ENCODE measurements at places on chromosomes 5 and 9.

- DNase-seq = no peak
Observed at GRCh38 chr5:180463216-180463900, 30.8 kb upstream of the CNOT6 start.

DNA sequence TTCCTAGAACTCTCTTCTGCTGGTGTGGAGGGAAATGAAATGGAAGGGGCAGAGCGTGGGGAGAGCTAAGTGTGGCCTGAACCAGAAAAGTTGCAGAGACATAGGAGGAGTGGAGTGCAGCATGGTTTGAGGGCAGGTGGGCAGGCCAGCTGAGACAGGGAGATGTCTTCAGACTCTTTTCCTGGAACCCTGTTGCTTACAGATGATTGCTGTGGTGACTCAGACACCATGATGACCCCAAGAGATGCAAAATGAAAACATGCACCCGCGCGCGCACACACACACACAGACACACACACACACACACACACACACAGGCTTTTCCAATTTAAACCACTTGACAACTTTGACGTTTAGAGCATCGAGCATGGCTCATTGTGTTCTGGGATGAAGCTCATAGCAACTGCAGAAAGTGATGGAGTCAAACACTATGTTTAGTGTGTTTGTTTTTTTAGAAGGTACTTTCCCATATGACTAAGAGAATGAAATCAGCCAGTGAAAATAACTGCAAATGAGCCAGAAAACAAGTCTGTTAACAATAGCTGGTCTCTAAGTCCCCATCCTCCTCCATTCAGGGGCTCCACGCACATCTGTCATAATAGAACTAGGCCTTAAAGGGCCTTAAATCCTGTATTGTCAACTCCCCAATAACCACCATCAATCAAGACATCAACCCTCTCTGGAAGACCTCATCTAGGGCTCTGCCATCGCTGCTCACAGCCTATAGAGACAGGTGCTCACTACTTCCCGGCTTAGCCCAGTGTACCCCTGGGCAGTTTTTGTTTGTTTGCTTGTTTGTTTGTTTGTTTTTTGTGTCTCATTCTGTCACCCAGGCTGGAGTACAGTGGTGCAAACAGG, 9.6 kb downstream of the TMOD1 start:
- DNase-seq = no peak

- DNase-seq = no peak
Observed at GRCh38 chr5:3325201-3325971, 270.2 kb upstream of the IRX1 start.

- no peak for DNase-seq
Observed at GRCh38 chr5:158284242-158284641, 425.3 kb upstream of the CLINT1 start.

DNA sequence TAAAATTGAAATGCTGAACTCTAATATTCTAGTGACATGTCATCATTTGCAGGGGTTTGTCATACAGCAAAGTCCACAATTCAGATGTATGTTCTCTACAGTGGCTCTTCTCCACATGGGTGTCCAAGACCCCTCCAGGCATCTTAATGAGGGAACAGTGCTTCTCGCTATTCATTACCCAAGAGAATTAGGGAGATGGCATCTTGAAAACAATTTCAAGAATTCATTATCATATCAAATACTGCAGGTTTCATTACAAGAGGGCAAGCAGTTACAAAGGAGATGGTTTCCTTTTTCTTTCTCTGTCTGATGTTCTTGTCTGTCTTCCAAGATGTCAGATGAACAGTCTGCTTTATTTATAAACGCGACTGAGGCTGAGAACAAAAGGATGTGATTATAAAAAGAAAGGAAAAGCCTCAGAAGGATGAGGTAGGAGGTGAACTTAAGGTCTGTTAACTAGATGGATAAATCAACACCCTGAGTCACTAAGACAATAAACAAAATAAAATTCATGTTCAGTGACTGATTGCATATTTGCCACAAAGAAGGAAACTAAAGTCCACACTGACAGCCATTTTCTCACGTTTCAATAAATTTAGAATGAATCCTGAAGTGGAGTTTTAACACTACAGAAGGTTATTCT, 326.7 kb upstream of the EFNA5 start:
- DNase-seq = no peak

DNA sequence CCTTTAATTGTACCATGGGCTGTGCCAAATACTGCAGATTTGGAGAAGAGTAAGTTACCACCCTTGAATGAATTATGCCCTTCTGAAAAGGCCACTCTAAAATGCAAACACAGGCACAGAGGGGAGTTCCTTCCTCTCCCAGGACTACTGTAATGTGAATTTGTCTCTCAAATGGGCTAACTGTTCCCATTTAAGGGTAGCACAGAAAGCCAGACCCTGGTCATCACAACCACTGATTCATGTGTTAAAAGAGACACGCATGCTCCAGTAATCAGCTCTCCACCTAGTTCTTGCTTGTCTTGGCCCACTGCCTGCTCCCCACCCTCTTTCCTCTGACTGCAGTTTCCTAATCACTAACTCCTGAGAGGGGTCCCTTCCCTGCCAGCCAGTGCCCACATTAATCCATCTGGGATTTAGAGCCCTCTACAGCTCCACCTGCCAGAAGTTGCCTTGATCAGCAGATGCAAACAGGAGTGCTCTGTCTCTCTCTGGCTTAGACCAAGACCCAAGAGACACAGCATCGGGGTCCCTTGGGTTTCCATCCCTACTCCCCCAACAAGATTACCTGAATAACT, 382.4 kb downstream of the TMEM167A start:
- DNase-seq = no peak

DNA sequence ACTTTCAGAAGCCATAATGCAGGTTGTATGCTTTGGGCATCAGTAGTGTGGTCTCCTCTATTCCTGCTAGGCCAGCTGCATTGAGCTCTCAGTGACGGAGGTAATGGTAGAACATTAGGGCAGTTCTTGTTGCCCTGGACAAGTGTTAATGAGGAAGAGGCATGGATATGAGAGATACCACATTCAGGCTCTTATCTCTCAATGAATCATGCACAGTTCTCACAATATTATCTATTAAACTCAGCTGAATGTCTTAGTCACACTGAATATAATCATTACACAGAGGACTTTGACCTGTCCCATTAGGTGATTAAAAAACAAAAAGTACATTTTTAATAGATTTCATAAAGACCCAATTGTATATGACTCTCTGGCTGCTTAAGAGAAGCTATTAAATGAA, 76.6 kb upstream of the SSBP2 start:
- DNase-seq = no peak

GRCh38 chr5:93884254-93884653, 142.9 kb upstream of the POU5F2 start:
- no peak for DNase-seq

GRCh38 chr5:16737620-16738364, 121.0 kb upstream of the RETREG1 start:
- DNase-seq = no peak

- DNase-seq = no peak
Observed at GRCh38 chr9:34759432-34760134, 49.6 kb upstream of the CCL21 start.

DNA sequence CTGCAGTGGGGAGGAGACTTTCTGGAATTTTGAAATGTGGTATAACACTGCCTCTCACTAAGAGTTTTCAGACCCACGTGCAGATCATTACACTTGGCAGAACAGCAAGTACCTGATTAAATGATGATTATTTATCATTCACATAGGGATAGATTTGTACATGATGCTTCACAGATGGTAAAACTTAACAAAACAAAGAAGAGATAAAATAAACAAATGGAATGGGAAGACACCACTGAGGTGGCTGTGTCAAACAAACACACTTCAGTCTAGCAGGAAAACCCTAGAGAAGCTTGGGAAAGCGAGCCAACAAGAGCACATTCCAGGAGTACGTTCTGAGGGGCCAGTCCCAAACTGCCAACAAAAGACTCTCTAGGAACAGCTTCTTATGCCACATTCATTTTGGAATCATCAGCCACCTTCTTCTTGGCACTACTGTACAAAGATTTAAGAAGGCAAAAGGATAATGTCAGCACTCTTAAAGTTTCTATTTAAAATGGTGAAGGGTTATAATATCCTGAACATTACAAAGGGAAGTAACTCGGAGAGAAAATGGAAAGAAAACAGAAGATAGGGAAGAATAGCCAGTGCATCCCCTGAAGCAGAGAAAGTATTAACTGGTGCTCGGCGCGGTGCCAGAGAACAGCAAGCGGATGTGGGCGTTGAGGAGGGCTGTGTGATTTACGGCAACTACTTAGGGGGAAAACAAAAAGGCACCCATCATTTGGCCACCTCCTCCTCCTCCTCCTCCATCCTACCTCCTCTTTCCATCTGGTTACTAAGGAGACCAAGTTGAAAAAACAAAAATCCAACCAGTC, 1.6 kb downstream of the MED27 start:
- peak; percentile 40 for DNase-seq

- no peak for DNase-seq
Observed at GRCh38 chr5:28862860-28863196, 1824.4 kb upstream of the CDH9 start.

- DNase-seq = no peak
Observed at GRCh38 chr5:144265643-144266247, 95.1 kb downstream of the KCTD16 start.

DNA sequence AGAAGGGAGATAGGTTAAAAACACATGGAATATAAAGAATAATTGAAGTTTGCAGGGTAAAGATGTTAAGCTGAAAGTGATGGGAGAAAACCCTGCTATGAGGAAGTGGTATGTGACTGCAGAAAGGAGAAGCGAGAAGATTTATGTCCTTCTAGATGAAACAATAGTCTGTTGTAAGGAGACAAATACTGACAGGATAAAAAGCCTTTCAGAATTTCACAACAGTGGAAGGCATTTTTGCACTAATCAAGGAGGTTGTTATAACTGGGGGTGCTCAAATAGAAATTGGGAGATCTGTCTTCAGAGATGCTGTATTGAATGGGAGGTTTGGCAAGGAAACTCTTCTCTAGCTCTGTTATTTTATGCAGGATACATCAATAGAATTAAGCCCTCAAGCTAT, 69.6 kb downstream of the NMUR2 start:
- no peak for DNase-seq

- DNase-seq = no peak
Observed at GRCh38 chr5:125274938-125275724, 528.7 kb upstream of the ZNF608 start.

- no peak for DNase-seq
Observed at GRCh38 chr9:77779010-77779409, 130.9 kb upstream of the GNA14 start.

DNA sequence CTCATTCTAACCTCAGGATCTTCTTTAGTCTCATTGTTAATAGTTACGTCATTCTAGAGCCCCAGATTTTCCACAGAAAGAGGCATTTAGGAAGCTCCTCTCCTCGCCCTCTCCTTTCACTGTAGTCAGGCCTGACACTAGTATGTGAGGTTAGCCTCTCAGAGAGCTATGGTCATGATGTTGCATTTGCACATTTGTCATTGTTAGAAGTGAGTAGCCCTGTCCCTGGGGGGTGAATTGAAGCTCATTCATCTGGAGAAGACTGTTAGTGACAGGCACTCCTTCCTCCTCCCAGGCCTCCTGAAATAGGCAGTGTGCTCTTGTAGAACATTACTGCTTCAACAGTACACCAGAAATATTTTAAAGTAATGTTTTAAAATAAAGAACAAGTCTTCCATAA, 26.6 kb upstream of the LRRTM2 start:
- no peak for DNase-seq

GRCh38 chr9:132207215-132207614, 45.4 kb downstream of the NTNG2 start:
- DNase-seq = no peak

DNA sequence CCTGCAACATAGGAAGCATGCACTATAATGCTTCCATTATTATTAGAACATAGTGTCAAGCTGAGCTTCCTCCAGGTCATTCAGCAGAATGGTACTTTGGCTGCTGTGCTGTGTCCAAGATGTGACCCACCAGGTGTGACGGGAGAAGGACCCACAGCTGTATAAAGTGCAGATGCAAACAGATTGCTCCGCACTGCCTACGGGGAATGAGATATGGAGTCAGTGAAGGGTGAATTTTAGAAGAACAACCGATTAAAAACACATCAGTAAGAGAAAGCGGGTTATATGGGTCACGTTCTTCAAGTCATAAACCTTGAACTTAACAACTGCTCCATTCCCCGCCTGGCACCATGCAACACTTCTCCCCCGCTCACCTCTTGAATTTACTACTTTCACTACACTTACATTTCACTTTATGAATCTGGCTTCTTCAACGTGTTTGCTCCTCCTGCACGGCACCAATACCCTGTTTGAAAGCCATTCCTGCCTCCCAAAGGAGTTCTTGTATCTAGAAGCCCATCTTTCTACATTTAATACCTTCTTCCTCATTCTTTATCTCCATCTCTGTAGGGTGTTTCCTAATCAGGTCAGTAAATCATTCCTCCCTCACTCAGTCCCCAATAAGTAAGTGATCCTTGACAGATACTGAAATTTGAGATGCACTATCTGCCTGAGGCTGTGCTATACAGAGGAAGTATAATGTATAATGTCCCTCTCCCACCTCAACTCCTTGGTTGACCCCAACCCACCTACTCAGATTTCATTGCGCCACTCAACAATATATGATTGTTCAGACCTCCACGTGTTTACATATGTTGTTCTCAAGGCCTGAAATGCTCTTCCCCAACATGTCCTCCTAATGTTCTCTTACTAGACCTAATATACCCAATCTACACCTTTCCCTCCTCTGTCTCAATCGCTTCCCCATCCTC, 25.9 kb downstream of the BRINP1 start:
- DNase-seq = no peak

- no peak for DNase-seq
Observed at GRCh38 chr9:109399258-109399767, 78.5 kb upstream of the EPB41L4B start.

DNA sequence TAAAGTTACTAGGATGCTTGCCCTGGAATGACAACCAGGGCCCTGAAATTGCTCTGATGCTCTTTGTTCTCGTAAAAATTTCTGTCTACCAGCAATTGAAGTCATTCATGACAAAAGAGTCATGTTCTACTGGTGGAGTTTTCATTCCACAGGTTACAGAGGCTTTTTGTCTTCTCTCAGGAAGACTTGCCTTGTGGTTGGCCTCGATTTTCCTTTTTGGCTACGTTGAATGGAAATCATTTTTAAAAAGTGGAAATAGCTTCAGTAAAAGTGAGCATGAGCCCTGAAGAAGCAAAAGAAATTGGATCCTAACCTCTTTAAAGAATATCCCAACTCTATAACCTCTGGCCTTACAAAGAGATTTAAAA, 255.2 kb downstream of the AOPEP start:
- no peak for DNase-seq

DNA sequence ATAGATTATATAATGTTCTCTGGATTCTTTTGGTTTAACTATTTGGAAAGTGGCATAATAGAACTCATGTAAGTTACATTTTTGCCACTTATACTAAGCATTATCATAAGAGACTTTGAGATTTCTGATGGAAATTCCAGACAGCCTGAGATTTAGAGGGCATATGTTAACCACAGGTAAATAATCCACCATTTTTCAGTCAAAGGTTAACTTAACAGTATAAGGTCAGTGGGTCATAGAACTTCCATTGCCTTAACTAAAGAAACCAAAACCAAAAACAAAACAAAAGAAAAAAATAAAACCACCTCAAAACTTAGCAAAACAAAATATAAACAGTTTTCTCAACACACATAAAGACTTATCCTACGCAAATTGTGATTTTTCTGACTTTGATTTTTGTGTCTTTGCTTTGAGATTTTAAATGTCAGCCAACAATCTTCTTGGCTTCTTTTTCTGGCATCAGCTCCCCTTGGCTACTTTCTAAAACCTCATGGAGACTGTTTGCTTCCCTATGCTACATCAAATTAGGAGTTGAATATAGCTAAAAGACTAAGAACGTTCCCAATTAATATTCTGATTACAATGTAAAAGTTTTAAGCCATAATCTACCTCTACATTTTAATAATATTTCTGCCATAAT, 430.1 kb upstream of the DAB2 start:
- DNase-seq = no peak
